ENCODE measurements at places on chromosomes 5 and 9.

GRCh38 chr5:177410575-177410974, 1.2 kb upstream of the F12 start:
- no peak for DNase-seq

DNA sequence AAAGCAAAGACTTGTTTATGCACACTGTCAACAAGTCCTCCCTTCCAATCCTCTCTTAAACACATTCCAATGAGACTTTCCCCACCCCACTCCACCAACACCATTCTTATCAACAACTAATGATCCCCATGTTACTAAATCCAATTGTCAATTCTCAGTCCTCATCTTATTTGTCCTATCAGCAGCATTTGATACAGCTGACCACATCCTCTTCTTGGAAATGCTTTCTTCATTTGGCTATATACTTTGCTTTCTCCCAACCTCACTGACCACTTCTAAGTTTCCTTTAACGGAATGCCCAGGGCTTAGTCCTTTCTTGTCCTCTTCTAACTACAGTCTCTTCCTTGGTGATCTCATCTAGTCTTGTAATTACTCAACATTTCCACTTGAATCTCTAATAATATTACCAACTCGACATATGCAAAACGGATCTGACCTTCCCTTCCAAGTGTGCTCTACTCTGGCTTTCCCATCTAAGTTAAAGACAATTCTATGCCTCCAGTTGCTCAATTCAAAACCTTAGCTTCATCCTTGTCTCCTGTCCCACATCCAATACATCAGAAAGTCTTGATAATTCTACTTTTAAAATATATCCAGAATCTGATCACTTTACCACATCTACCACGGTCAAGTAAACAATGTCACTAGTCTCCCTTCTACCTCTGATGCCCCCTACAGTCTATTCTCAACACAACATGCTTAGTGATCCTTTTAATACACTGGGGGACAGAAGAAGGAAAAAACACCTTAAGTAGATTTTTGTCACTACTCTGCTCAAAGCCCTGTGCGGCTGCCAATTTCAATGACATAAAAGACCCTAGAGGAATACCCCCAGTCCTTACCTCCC, 25.5 kb downstream of the AGTPBP1 start:
- no peak for DNase-seq

GRCh38 chr5:143806579-143806978, 5.4 kb upstream of the HMHB1 start:
- DNase-seq: no peak

DNA sequence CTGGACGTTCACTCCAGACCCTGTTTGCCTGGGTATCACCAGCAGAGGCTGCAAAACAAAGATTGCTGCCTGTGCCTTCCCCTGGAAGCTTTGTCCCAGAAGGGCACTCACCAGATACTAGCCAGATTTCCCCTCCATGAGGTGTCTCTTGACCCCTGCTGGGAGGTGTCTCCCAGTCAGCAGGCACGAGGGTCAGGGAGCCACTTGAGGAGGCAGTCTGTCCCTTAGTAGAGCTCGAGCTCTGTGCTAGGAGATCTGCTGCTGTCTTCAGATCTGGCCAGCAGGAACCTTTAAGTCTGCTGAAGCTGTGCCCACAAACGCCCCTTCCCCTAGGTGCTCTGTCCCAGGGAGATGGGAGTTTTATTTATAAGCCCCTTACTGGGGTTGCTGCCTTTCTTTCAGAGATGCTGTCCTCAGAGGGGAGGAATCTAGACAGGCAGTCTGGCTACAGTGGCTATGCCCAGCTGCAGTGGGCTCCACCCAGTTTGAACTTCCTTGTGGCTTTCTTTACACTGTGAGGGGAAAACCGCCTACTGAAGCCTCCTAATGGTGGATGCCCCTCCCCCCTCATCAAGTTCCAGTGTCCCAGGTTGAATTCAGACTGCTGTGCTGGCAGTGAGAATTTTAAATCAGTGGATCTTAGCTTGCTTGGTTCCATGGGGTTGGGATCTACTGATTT, 253.9 kb downstream of the SPATA31D1 start:
- DNase-seq: no peak

- no peak for DNase-seq
These were observed 576 bp downstream of the MAP1B start for GRCh38 chr5:72107901-72108201.

GRCh38 chr5:173895401-173896165, 7.4 kb downstream of the CPEB4 start:
- DNase-seq: no peak

- no peak for DNase-seq
These were observed 170.6 kb downstream of the CACNA1B start for GRCh38 chr9:138048184-138048583.

DNA sequence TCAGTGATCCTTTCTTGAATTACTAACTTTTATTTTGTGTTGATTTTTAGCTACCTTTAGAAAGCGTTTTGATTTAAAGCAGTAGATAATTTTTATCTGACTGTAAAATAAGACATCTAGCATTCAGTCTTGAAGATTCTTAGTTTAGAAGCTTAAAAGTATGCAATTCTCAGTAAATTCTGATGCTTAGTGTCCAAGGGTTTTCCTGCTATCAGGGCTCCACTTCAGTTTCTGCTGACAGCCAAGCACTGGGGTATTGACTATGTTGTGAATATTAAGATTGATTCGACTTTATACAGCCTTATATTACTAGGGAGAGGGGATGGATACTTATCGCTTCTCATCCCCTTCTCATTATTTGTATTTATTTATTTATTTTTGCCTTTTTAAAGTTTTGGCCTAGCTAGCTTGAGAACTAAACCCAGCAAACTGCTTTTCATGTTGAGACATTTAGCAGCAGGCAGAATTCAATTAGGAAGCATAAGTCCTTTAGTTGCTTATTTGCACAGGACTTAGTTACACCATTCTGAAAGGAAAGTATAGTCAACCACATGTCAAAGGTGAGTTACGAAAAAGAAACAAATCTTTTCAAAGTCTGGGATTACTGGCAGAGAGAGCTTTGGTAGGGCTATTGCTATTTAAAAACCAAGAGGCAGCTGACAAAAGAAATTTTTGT, 2.9 kb downstream of the PBX3 start:
- no peak for DNase-seq

- peak; percentile 37 for DNase-seq
These were observed 14.2 kb downstream of the RFX3 start for GRCh38 chr9:3511551-3511950.

GRCh38 chr9:95726756-95727155, 148.7 kb upstream of the ERCC6L2 start:
- DNase-seq: no peak

- no peak for DNase-seq
These were observed 156.1 kb upstream of the VLDLR start for GRCh38 chr9:2465516-2465915.

GRCh38 chr9:120438836-120439546, 141.0 kb downstream of the CDK5RAP2 start:
- DNase-seq: no peak

DNA sequence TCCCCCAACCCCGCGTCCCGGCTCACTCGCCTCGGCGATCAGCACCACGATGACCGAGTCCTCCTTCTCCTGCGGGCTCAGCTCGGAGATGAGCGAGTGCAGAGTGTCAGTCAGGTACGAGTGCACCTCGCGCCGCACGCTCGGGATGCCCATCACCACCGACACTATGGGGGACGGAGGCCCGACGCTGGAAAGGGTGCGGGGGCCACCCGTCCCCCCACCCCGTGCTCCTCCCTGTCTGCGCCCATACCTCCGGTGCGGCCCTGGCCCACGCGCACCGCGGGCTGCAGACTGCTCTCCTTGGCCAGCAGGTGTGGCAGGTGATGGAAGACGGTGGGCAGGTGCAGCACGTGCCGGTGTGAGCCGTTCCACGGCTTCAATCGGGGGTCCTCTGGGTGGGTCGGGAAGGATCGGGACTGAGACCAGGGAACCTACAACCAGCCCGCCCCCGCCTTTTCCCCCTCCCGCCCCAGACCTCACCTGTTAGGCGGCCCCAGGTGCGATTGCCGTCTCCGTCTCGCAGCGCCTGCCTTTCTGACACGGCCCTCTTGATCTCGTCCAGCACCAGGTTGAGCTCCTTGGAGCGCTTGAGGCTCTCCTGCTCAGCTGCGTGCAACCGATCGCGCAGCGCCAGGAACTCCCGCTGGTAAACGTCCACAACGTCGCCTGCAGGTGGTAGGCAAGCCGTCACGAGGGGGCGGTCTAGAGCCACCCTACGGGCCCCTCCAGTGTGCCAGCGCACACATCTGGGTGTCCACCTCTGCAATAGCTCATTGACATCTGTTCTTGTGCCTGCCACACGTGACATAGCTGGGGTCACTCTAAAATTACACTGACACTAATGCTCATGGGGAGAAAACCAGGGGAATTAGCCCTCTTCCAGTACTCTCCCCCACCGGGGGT, 5.1 kb downstream of the MGAT4B start:
- no peak for DNase-seq

DNA sequence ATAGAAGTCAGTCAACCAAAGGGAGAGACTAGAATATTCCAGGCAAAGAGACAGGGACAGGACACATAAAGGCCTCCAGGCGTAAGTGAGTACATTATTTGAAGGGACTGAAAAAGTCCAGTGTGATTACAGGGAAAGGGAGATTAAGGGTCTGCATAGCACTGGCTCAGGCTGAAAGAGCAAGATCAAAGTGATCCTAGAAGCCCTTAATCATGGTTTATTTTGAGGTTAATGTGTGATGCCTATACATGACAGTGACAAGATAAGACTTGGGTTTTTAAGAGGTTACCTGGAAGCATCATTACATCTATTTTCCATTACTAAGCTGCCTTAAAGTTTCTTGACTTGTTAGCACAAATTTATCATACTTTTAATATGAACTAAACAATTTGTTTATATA, 25.8 kb downstream of the LMBRD2 start:
- DNase-seq: no peak

GRCh38 chr5:80122579-80122978, 87.4 kb downstream of the THBS4 start:
- no peak for DNase-seq

GRCh38 chr9:91924090-91924489, 25.9 kb downstream of the ROR2 start:
- no peak for DNase-seq

- no peak for DNase-seq
These were observed 24.6 kb downstream of the MFAP3 start for GRCh38 chr5:154063372-154063771.

DNA sequence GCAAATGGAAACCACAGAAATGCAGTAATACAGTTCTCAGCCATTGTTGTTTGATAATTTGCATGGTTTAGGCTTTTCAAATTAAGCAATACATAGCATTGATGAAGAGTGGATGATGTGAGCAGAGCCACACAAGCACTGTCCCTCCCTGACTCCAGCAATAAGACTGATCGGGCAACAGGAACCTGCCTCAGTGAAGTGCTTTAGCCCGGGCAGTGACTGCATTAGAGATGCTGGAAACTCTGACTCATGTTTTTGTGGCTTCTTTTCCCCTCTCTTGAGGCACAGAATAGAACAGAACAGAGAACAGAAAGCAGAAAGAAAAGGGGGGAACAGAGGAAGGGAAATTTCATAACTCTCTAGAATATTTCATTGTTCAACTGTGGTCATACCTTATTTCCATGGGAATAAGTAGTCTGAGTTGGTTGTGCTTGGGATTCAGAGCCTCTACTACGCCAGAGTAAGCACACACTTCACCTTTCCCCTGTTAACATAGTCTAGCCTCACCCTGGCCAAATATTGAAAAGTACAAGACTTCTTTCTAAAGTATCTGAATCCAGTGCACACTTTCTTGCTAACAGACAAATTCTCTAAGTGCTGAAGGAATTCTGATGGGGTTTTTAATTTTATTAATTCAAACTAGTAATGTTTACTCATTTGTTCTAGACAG, 164.8 kb upstream of the VCAN start:
- DNase-seq: no peak

- no peak for DNase-seq
These were observed 68.7 kb downstream of the MSX2 start for GRCh38 chr5:174793076-174793475.

DNA sequence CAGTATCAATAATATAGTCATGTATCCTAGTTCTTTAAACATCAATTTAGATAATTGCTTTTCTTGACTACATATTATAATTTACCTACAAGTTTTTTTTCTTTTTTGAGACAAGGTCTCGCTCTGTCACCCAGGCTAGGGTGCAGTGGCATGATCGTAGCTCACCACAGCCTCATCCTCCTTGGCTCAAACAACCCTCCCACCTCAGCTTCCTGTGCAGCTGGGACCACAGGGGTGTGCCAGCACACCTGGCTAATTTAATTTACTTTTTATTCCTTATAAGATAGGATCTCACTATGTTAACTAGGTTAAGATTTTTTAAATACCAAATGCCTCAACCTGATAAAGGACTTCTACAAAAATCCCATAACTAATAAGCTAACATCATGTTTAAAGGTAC, 21.1 kb downstream of the UIMC1 start:
- DNase-seq: no peak

DNA sequence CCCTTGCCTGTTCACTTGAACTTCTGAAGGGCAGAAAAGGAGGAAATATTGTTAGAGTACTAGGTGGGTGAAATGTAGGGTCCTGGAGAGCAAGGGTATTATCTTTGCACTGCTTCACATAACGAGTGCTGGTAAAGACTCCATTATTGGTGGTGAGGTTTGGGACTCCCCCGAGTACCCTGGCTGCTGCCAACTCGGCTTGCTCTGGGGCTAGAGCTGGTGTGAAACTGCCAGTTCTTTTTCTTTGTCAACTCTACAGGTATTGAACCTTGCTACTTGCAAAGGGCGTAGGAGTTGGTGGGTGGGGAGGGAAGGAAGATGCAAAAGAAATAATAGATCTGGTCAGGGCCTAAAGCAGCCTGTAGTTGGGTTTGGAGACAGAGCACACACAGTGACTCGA, 16.0 kb downstream of the MAST4 start:
- no peak for DNase-seq

GRCh38 chr5:142590451-142591231, 95.2 kb downstream of the FGF1 start:
- DNase-seq: no peak

DNA sequence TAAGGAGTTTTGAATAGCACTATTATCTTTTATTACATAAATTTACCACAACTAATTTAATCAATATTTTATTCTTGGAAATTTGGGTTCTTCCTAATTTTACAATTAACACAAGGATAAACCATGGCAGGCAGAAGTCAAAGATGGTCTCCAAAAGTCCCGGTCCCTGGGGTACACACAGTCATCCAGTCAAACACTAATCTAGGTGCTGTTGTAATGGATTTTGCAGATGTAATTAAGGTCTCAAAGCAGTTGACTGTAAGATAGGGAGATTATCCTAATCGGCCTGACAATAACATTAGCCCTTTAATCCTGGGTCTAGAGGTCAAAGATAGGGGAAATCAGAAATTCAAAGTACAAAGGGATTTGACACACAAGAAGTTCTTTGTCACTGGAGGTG, 57.5 kb upstream of the HTR1A start:
- no peak for DNase-seq

GRCh38 chr9:38687992-38688391, 31.9 kb downstream of the FAM240B start:
- DNase-seq: peak; percentile 23

- DNase-seq: peak; percentile 100
These were observed 12.4 kb upstream of the NFIB start for GRCh38 chr9:14326264-14326826.

- DNase-seq: no peak
These were observed 72.7 kb downstream of the ZFAND5 start for GRCh38 chr9:72292256-72292682.

GRCh38 chr5:61342071-61342501, 10.0 kb downstream of the ZSWIM6 start:
- DNase-seq: no peak

- no peak for DNase-seq
These were observed 59.2 kb upstream of the CLINT1 start for GRCh38 chr5:157917899-157918809.

Data from DMS153 (cell line).